SIG-M5 (cell line): ENCODE measurements at places on chromosomes 11 and 22.

DNA sequence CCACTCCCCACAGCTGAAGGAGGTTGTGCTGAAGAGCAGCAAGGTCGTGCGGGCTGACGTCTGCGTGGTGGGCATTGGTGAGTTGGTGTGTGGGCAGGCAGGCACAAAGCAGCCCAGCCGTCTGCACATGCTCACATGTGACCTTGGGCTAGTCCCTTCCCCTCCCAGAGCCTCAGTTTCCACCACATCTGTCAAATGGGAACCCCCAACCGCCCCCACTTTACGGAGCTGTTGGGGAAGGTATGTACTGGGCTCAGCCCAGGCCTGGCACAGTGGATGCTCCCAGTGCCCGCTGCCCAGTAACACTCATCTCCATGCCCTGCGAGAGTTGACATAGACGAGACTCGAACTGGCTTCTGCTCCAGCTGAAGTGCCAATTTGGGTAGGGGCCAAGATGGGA is 5.1 kb upstream of the LZTR1 start:
- DNase-seq = no peak

DNA sequence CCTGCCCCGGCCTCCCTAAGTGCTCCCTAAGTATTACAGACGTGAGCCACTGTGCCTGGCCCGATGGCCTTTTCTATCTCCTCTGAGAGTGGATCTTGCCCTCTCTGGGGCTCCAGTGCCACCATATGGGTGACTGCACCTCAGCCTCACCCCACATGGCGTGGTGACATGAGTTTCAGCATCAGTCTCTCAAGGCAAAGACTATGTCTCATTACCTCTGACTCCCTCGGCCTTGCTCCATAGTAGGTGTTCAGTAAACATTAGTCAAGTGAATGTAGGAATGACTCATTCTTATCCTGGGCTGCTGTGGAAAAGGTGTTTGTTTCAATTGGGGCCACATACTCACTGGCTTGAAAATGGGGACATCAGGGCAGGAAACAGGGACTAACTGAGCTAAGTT is 168.8 kb downstream of the GRIK4 start:
- no peak for DNase-seq

GRCh38 chr11:73622926-73623593 is 23.3 kb upstream of the PLEKHB1 start:
- no peak for DNase-seq

DNA sequence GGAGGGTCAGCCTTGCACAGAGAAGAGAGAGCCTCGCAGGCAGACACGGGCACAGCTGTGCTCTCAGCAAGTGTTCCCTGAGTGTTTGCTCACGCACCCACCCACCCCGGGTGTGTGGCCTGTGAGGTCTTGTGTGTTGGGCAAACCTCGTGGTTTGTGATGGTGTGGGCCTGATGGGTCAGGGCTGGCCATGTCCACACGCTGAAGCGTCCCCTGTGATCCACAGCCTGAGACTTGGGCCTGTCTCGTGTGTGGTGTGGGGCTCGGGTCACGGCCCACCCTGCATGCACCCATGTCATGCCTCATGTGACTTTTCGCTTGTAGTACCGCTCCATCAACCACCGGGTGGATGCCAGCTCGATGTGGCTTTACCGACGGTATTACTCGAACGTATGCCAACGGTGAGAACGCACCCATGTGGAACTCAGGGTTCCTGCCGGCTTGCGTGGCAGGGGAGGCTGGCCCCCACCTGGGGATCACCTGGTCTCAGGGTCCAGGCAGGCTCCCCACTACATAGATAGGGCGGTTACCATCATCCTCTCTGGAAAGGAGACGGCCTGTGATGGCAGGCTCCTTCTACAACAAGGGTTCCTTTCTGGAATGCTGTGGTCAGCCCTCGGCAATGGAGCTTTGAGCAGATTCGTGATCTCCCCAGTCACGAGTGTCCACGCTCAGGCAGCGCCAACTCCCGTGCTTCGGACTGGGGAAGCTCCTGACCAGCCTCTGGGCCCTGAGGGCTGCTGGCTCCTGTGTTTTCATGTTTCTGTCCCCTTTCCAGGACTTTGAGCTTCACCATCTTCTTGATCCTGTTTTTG is 5.9 kb downstream of the TPCN2 start:
- no peak for DNase-seq

- DNase-seq = no peak
These were observed 1.5 kb downstream of the MS4A8 start for GRCh38 chr11:60700689-60701468.
